ENCODE measurements at places on chromosomes 12 and 14.

GRCh38 chr12:111406474-111407376 is 1.0 kb downstream of the SH2B3 start:
- DNase-seq = no peak

DNA sequence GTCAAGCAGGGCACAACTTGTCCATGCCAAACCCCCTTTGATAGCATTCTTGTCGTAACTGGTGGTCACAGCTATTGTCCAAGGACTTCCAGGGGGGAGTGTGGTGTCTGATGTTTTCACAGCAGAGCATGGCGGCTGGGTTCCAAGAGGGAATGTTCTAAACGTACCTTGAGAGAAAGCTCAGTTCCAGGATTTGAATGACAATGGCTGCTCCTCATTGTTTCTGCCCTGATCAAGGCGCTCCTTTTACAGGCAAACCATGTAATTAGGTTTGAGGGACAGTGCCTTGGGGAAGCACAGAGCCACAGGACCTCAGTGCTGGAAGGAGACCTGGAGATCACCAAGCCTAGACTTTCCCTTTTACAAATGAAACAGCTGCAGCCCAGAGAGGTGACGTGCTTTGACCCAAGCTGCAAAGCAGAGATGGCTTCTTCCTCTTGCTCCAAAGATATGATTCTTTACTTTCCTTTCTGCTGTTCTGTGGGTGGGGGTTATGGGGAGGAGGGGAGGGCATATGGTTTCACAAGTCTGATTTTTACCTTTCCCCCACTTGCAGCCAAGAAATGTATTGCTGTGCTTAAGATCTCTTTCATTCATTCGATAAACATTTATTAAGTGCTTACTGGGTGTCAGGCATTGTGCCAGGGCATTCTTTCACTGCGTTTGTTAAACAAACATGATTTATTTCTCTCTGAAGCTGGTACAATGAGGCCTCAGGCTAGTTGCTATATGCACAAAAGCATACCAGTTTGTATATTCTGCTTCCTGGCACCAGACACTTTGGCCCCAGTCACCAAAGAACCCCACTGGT is 172.8 kb downstream of the KTN1 start:
- peak; percentile 9 for DNase-seq

GRCh38 chr12:39617887-39618286 is 1.7 kb downstream of the ABCD2 start:
- no peak for DNase-seq

DNA sequence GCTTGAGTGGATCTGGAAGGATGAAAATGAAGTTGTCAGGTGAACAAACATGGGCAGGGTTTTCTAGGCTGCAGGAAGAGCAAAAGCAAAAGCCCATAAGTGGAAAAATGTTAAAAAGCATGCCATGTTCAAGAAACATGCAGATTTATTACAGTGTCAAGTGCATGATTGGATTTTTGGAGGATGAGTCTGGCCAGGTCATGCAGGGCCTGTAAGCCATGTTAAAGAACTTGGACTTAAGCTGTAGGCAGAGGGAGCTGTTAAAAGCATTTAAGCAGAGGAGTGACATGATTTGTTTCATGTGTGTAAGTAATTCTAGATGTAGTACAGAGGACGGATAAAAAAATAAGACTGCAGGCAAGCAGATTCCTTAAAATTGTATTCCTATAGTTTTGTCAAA is 16.3 kb upstream of the SINHCAF start:
- DNase-seq = no peak

- no peak for DNase-seq
These were observed 38.8 kb downstream of the PLEKHG3 start for GRCh38 chr14:64743061-64743460.

- no peak for DNase-seq
These were observed 38.9 kb downstream of the CCDC59 start for GRCh38 chr12:82319276-82319675.

DNA sequence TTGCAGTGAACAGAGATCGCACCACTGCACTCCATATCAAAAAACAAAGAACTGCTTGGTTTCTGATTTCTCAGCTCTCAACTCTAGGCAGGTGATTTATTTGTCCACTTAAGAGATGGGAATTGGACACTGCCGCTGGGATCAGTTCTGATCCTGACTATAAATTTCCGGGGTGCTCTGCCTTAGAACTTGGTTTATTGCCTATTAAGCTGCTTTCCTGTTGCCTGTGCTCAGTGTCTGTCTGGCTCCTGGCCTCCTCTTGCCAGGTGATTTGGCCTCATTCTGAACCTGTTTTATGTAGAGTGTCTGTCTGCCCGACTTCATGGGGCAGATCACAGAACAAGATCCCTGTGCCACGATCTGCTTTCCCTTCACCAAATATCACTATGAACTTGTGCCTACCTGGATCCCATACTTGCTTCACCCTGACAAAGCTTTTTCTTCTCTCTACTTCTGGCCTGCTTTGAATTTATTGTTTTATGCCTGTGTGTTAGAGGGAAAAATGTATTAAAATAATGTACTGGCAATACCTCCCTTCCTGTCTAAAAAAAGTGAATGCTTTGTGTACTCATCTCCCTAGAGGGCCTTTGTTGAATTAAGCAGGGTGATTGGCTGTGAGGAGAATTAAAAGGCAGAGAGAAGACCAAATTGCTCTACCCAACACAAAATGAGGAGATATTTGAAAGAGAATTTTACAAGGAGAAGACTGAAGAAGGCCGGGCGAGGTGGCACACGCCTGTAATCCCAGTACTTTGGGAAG is 27.6 kb downstream of the CDKN1B start:
- DNase-seq = no peak

- no peak for DNase-seq
These were observed 11.1 kb upstream of the CLMN start for GRCh38 chr14:95330591-95331370.

DNA sequence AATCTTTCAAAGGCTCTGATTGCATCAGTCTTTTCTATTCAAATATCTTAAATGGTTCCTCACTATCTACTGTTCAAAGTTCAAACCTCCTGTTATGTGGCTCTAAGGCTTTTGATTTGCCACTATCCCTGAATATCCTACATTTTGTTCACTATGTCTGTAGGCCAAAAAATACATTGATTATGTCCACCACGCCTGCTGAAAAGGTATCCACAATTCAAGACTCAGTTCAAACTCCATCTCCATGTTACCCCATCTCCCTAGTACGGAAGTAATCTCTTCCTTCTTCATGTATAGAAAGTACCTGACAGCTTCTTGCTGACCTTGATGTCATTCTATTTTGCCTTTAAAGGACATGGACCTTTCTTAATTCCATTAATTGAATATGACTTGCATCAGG is 24.8 kb downstream of the TAOK3 start:
- no peak for DNase-seq

DNA sequence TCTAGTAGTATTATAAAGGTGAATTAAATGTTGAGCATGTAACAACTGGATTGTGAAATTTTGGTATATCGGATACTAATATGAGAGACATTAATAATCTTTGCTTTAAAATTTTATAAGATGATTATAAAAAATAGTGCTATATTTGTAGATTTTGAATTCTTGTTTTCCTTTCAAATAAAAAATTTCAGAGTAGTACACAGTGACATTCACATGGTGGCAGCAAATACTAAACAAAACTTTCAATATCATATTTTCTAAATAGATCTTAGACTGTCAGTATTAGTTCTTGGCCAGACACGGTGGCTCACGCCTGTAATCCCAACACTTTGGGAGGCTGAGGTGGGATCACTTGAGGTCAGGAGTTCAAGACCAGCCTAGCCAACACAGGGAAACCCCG is 166.0 kb downstream of the NAV3 start:
- DNase-seq = no peak

DNA sequence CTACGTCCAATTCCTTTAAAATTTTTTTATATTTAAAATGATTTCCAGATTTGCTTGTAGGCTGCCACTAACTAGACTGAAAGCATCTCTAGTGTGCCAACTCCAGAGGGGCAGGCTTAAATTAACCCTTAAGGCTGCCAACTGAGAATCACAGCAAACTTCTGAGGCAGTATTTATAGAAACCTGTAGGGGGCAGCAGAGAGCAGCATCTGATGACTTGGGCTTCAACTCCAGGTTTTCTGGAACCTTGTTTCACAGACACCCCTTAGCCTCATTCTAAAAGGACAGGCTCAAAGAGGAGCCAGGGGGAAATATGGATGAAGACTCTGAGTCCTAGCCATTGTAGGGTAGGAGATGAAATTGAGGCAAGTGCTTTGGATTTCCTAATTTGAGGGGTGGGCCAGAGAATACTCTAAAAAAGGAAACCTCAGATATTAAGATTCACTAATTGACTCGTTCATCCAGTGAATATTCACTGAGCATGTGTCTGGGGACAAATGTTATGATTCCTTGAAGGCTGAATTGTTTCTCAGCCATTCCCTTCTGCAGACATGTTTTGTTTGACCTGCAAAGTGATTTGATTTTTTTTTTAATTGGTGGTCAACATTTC is 63.3 kb upstream of the HSPB8 start:
- no peak for DNase-seq

- DNase-seq = no peak
These were observed 23.3 kb downstream of the BMAL2 start for GRCh38 chr12:27355979-27356378.

- no peak for DNase-seq
These were observed 47.3 kb upstream of the LRIG3 start for GRCh38 chr12:58967561-58967960.

DNA sequence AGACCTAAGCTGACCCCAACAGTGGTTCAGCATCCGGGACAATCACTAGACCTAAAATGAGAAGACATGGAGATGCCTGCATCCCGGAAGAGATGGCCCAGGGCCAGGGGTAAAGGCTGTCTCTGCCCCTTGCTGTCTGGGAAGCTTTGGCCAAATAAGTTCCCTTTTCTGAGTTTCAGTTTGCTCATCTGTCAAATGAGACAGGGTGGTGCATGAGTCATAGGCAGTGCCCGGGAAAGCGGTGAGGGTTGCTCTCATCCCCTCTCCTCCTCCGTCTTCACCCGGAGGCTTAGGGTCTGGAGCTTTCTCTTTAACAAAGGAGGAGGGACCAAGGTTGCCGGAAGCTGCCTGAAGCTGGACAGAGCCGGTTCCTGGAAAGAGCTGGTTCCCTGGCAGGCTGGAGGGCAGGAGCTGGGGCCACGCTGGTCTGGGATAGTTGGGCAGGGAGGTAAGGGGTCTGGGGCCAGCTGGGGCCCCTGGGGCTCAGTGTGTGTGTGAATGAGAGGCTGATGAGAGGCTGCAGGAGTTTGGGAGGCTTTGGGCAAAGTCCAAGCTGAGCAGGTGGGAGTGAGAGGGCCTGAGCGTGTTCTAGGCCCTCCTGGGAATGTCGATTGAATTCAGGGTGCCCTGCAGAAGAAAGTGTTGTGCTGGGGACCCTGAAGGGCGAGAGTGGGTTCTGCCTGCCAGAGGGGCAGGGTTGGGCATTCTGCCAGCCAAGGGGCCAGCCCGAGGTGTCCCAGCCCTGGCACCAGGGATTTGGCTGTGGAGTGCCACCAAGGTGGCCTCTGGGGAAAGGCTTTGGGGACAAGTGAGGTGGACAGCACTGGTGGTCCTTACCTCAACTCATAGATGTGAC is at the start of gene SDSL:
TSS of gene SDSL (plus strand) at position 351 of the 856 bp plus-strand sequence. CDS start 5,603 bp downstream, outside the sequence.
- DNase-seq = peak; percentile 21

DNA sequence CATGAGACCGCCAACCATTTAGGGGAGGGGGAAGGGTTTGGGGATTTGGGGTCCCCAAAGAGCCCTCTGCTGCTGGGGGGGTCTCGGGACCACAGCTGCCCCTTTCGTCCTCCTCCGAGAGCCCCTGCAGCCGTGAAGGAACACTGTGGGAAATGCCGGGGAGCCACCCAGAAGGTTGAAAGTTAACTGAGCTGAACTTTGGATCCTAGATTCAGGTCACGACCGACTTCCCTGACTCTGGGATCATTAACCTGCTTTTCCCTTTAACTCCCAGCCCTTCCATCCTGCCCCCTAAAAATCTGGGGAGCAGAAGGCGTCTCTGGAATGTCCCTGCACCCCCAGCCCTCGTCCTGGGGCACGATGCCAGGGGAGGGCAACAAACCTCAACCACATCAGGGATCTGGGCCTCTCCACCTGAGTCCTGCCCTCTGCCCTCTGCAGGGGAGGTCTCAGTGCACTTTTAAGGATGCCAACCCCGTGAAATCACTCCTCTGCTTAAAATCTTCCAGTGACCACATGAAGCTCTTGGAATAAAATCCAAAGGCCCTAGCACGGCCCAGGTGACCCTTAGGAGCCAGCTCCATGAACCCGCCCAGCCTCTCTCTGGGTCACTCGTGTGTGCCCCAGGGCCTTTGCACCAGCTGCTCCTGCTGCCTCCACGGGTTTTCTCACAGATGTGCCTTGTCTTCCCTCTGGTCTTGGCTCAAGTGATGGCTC is 95.0 kb downstream of the RFLNA start:
- no peak for DNase-seq

DNA sequence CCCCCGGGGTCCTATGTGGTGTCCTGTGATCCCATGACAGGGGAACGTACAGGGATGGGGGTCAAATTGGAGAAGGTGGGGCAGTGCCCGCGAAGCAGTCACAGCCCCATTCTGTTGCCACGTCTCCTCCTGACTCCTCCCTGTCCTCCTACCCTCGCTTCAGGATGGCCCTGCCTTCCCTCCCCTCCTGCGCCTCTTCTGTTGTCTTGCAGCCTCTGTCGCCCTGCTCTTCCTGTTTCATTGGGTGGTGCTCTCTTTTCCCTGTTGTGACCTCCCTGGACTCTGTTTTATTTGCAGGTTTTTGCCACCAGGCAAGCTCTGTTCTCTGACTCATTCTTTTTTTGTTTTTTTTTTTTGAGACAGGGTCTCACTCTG is 18.7 kb downstream of the CABP1 start:
- DNase-seq = no peak

- DNase-seq = no peak
These were observed 39.5 kb upstream of the DUSP6 start for GRCh38 chr12:89391726-89392336.

DNA sequence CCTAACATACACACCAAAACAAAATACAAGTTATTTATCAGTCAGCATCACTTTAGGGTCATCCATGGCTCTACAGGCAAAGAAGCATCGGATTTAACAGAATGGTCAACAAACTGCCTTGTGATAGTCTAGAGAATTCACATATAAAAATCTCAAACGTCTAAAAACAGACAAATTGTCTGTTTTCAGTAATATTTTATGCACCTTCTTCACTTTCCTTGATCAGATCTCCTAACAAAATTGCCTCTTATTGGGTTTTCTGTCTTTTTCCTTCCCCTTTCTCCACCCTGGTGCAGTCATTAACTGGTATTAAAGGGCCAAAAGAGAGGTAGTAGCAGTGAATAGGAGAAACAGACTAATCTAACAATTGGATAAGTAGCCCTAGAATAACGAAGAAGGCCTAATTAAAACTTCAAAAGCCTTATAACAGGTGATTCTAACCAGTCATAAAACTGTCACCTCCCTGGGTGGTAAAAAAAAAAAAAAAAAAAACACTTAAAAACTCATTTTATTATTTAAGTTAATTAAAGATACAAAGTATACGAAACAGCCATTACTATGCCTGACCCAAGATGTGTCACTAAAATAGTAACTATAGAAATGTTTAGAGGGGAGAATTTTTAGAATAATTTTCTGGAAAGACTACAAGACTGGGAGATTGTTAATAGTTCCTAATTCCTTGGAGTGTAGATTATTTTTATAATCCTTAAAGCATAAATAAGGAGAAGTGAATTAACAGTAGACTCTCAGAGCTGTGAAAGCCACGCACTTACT is 1.5 kb downstream of the KIF21A start:
- no peak for DNase-seq

- no peak for DNase-seq
These were observed at the start of gene GALNT16 for GRCh38 chr14:69259527-69260189. Gene GALNT16, plus strand, starts transcription at chr14:69260158. Its CDS starts 133 bp downstream, at chr14:69260291.

- no peak for DNase-seq
These were observed 22.6 kb downstream of the SUDS3 start for GRCh38 chr12:118398940-118399339.

GRCh38 chr12:4648104-4648500 is 749 bp downstream of the AKAP3 start:
- no peak for DNase-seq
